Adrenal gland (tissue), 19 donors: ENCODE measurements at places on chromosomes 5 and 9.

GRCh38 chr9:131046581-131047202, 37.7 kb downstream of the LAMC3 start:
- DNase-seq, result peak; percentile 74

DNA sequence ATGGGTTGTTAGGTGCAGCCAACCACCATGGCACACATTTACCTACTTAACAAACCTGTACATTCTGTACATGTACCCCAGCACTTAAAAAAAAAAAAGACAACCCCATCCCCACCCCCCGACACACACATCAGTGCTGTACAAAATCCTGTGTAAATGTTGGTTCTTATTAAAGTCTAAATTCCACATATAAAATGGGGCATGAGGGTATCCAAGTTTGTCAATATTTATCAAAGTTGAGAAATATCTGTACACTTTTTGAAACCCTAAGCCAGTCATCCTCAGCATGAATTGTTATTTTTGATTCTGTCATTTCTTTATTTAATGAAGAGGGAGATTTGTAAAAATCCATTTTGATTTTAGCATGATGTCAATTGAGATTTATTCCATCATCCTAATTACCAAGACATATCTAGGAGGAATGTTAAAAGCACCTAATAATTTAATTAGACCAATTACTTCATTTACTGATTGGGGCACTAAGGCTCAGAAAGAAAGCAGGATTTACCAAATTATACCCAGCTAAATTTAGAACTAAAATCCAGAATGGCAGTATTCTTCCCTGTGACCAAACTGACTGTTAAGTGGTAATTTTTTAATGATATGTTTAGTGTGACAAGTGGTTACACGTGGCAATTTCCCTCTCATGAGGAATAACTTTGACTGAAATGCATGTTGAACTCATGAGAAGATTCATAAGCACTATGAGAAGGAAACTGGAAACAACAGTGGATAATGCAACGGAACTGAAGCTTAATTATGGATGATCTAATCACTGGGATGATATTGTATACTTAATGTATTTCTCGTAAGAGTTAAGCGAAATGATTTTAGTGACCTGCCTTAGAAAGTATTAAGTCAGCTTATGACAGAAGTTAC, 195.9 kb downstream of the SGCD start:
- DNase-seq, result no peak

DNA sequence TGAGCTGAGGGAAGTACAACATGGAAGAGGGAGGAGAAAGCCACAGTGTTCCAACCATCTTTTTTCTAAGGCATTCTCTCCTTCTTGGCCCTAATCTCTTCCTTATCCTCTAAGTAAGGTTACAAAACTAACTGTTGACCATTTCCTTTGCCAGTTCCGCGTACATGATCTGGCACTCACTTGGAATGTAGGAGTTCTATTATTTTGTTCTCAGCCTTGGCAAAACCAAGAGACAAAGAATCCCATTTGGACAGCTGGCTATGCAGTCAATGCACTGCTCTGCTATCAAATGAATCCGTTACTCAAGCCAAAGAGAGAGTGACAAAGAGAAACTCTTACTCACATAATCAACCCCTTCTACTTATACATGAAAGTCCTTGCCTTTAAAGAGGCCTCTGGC, 410.3 kb downstream of the DTWD2 start:
- DNase-seq, result no peak

DNA sequence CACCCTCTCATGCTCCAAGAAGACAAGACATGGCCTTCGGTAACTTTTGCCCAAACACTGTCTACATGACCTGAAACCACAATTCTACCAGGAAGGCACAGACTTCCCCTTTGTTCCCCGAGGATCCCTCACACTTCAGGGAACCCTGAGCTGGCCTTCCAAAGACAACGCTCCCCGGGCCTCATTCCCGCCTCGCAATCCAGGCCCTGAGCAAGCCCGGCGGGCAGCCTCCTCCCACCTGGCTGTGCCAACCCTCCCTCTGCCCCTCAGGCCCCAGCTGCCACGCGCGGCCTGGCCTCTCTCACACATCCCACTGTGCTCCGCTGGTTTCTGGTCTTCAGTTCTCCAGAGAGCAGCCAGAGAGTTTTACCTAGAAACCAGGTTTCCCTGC, 7.3 kb downstream of the QSOX2 start:
- DNase-seq, result no peak

- no peak for DNase-seq
Measured at GRCh38 chr5:90418214-90418613, 8.7 kb upstream of the CETN3 start.

GRCh38 chr5:60677850-60678664, 21.9 kb downstream of the DEPDC1B start:
- DNase-seq, result no peak

- no peak for DNase-seq
Measured at GRCh38 chr5:142692321-142692894, 6.5 kb upstream of the FGF1 start.

DNA sequence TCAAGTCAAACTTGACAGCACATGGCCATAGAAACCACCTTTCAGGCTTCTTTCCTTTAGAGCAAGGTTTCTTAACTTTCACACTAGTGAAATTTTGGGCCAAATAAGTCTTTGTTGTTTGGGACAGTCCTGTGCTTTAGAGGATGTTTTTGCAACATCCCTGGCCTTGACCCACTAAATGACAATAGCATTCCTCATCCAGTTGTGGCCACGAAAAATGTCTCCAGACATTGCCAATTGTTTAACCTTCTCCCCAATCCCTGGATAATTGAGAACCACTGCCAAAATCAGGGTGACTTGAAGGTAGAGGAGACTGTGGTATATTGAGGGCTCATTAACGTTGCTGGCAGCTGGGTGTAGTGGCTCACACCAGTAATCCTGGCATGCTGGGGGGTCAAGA, 72.0 kb downstream of the ALDH1A1 start:
- DNase-seq, result peak; percentile 32

- no peak for DNase-seq
Measured at GRCh38 chr5:74464512-74465209, 175.9 kb downstream of the ENC1 start.

DNA sequence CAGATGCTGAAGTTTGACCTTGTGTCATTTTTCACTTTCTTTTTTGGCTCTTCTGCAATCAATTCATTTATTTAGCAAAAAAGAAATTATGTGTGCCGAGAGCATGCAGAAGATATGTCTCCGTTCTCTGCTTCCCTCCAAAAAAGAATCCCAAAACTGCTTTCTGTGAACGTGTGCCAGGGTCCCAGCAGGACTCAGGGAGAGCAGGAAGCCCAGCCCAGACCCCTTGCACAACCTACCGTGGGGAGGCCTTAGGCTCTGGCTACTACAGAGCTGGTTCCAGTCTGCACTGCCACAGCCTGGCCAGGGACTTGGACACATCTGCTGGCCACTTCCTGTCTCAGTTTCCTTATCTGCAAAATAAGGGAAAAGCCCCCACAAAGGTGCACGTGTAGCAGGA, 2.4 kb downstream of the FGFR4 start:
- peak; percentile 25 for DNase-seq

GRCh38 chr5:35183556-35183955, 46.7 kb downstream of the PRLR start:
- no peak for DNase-seq

DNA sequence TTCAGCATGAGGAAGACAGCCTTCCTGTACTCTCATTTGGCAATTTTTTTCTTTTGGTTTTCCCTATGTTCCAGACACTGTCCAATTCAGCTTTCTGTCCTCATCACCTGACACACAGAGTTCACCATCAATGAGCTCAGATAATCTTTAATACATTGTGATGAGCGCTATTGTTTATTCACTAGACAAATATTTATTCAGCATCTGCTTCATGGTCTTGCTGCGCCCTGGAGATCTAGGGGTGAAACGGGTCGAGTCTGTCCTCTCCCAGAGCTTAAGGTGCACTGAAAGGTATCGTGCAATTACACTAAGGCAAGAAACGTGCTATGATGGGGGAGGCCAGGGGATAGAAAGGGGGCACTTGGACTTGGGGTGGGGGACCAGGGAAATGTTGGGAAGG, 281.6 kb downstream of the ZSWIM6 start:
- DNase-seq, result no peak

- DNase-seq, result no peak
Measured at GRCh38 chr9:123281659-123282350, 13.4 kb upstream of the STRBP start.

- DNase-seq, result no peak
Measured at GRCh38 chr5:10655972-10656830, 92.3 kb downstream of the ANKRD33B start.

GRCh38 chr9:106947106-106947900, 84.3 kb downstream of the ZNF462 start:
- no peak for DNase-seq

- no peak for DNase-seq
Measured at GRCh38 chr5:81783401-81783800, 32.5 kb upstream of the SSBP2 start.

DNA sequence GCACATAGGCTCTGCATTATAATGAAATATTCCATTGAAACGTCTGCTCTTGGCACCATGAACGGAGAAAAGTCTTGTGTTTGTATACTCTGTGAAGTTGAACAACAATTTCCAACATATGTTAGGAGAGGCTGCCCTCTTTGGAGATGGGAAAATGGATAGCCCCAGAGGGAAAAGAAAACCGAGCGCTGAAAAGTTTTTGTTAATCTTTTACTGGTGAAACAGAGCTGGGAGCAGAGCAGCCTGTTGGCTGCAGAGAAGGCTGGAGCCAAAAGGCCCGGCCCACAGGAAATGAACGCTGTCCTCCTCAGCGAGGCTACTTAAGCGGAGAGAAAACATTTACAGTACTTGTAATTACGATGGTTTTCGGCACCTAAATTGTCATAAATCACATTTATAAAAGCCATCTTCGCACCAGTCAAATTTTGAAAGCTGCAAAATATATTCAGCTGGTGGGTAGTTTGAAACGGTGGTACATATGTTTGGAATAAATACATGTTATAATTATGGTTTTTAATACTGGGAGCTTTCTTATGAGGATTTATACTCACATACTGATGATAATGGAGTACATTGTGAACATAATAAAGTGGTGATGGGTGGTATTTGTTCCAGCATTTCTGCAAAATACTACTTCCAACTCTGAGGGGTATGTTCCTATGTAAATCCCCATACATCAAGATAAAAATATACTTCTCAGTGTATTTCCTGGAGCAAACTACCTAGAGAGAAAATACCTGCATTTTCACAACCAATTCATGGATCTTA, 129.6 kb upstream of the CNTLN start:
- no peak for DNase-seq

- peak; percentile 61 for DNase-seq
Measured at GRCh38 chr9:128254855-128255759, 20.7 kb downstream of the GOLGA2 start.

DNA sequence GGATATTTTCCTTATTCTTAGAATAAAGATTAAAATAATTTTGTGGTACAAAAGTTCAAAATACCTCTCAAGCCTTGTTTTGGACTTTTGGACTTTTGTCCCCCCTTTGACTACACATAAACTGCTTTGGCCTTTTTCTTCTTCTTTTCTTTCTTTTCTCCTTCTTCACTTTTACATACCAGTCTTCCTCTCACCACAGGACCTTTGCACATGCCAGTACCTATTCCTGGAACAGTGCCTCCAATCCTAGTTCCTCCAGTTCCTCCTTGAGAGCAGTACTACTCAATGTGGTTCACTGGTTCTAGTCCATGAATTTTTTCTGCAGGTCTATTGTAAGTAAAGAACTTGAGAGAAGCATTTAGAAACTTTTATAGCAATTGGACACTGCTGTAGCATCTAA, 136.5 kb downstream of the STK32A start:
- DNase-seq, result no peak

GRCh38 chr5:168883281-168883741, 304.1 kb upstream of the PANK3 start:
- DNase-seq, result no peak

DNA sequence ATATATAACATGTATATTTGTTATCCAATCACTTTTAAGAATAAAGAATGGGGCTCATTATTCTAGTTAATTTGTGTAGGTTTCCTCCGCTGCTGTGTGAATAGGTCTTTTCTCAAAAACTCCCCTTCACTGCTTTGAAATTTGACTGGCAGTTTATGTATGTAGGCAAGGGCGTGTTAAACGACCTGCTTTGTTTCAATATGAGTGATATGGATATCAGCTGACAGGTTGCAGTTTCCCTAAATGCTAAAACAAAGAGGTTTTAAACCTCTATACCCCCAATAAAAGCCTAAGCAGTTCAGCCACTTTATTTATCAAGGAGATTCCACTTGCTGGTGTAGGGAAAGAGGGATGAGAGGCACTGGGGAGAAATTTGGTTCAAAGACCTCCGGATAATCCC, 159.6 kb downstream of the TMEM167A start:
- no peak for DNase-seq

DNA sequence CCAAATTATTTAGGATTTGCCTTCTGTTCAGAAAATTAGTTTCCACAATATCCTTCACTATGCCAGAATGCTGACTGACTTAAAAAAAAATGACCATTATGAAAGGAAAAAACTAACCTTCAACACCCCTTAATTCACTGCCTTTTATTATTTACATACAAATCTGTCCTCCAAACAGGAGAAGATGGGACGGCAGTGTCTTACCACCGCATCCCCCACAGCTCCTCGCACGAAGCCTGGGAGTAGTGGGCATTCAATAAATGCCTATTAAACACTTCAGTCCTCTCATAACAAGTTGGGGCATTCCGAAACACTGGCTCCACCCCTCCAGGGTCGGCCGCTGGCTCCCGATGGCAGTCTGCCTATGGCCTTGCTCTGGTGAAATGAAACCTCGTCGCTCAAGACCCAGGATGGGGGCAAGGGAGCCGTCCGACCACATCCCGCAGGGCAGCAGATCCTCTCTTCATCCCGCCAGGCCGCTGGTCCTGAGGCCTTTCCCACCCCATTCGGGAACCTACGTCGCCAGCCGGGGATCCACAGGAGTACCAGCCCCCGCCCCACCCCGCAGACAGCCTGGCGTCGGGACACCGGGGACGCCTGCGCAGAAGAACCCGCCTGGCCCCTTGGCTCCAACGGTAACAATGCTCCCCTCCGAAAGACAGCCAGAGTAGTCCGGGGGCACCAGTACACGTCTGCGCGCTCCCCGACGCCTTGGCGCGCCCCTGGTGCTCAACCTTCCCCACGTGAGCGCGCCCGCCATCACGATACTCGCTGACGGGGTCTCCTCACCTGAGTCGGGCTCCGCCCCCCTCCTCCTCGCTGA, 613 bp downstream of the ZBTB5 start:
- DNase-seq, result peak; percentile 85

DNA sequence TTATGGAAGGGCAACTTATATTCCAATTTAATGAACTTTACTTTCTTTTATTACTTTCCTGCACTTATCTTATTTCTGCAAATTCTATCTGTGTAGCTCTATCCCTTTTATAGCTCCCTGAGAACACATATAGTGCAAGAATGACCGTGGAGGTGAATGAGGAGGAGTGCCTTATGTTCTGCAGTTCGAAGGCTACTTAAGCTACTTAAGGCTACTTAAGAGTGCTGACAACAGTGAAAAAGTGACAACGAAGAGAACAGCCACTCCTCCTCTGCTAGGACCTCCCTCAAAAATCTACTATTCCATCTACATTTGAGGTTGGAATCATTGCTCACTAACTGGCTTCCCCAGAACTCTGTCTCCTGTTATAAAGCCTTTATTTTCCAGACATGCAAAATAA, 1365.7 kb upstream of the C9orf72 start:
- no peak for DNase-seq
